Neural crest cell (in vitro differentiated cells): ENCODE measurements at places on chromosomes 7 and 10. TPM values are rescaled to one million over a fixed set of nuclear protein-coding genes. Genes with fewer than 3 reads are reported as not detected.

GRCh38 chr7:45564485-45564884 lies 9.7 kb upstream of the ADCY1 start:
- no peaks in the 10 kb centered on the region for H3K36me3 ChIP-seq
- no peak for DNase-seq
- H3K4me3 ChIP-seq, result no peak overlapping the region
- H3K27ac ChIP-seq, result no peak overlapping the region

DNA sequence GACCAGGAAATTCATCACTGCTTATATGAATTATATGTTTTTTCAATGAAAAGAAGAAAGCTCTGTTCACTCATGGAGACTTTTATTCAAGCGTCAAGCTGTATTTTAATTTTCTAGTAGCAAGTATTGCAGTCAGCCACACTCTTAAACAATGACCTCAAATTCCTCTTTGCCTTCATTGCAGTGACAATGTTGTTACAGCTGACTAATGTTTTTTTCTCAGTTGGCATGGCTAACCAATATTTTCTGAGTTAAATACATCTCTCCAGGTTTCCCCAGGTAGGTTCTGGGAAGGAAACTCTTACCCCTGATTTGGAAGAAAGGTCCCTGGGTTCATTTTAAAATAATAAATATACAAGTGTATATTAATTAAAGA lies 241.5 kb downstream of the WDR11 start:
- no peak for DNase-seq
- H3K4me3 ChIP-seq, result no peak overlapping the region
- no peaks in the 10 kb centered on the region for H3K27me3 ChIP-seq
- no peak overlapping the region for H3K27ac ChIP-seq
- no peaks in the 10 kb centered on the region for H3K36me3 ChIP-seq

GRCh38 chr10:89069589-89069988 lies 79.0 kb downstream of the FAS start:
- no peak for DNase-seq
- H3K27me3 ChIP-seq, result no peaks in the 10 kb centered on the region
- H3K4me3 ChIP-seq, result no peak overlapping the region
- H3K27ac ChIP-seq, result no peak overlapping the region
- H3K36me3 ChIP-seq, result no peaks in the 10 kb centered on the region

GRCh38 chr10:128147669-128148068 lies 21.4 kb upstream of the MKI67 start:
- peaks cover 12% of the 10 kb centered on the region for H3K27me3 ChIP-seq
- no peaks in the 10 kb centered on the region for H3K36me3 ChIP-seq
- no peak overlapping the region for H3K27ac ChIP-seq

DNA sequence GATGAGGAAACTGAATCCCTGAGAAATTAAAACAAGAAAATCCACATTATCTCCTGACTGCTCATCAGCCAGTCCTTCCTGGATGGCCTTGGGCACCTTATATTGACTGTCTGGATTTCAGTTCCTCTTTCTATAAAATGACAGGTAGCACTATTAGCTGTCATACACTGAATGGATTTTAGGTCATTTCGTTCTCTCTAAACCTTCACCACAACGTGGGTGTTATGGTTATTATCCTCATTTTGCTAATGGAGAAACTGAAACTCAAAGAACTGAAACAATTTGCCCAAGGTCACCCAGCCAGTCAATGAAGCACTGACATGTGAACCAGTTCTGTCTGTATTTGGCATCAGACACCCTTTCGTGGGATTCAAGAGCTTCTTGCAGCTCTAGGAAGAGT lies 193.8 kb downstream of the CYP26A1 start:
- H3K27ac ChIP-seq, result no peak overlapping the region
- no peak for DNase-seq
- no peaks in the 10 kb centered on the region for H3K27me3 ChIP-seq
- peaks cover under 1% of the 10 kb centered on the region for H3K4me1 ChIP-seq
- H3K36me3 ChIP-seq, result no peaks in the 10 kb centered on the region

DNA sequence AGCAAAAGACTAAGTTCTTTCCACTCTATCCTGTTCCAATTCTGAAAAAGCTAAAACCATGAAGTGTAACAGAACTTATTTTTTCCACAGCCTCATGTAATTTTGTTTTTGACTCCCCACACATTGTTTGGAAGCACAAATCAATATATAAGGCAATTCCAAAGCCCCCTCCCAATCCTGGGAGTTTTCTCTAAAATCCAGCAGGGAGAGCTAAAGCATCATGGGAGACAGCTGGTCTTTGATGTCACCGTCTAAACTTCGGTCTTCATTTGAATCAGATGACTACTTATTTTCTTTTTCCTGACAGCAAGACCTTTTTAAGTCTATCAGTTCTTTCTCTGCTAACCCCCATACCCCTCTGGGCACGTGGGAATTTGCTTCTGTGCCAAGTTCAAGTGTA lies 33.3 kb upstream of the PON1 start:
- H3K27me3 ChIP-seq, result no peaks in the 10 kb centered on the region
- no peaks in the 10 kb centered on the region for H3K36me3 ChIP-seq
- no peak for DNase-seq
- H3K4me1 ChIP-seq, result no peaks in the 10 kb centered on the region
- H3K27ac ChIP-seq, result peak overlapping the region; percentile 35

DNA sequence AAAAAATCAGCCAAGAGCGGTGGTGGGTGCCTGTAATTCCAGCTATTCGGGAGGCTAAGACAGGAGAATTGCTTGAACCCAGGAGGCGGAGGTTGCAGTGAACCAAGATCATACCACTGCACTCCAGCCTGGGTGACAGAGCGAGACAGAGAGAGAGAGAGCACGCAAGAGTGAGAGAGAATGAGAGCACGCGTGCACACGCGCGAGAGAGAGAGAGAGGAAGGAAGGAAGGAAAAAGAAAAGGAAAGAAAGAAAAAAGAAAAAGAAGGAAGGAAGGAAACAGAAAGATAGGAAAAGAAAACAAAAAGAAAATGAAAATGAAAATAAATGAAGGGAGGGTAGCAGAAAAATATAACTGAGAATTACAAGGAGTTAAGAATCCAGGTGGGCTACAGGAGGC lies 82.7 kb downstream of the SVOPL start:
- no peak overlapping the region for H3K4me3 ChIP-seq
- H3K27me3 ChIP-seq, result no peaks in the 10 kb centered on the region
- H3K4me1 ChIP-seq, result no peaks in the 10 kb centered on the region
- no peak overlapping the region for H3K27ac ChIP-seq

DNA sequence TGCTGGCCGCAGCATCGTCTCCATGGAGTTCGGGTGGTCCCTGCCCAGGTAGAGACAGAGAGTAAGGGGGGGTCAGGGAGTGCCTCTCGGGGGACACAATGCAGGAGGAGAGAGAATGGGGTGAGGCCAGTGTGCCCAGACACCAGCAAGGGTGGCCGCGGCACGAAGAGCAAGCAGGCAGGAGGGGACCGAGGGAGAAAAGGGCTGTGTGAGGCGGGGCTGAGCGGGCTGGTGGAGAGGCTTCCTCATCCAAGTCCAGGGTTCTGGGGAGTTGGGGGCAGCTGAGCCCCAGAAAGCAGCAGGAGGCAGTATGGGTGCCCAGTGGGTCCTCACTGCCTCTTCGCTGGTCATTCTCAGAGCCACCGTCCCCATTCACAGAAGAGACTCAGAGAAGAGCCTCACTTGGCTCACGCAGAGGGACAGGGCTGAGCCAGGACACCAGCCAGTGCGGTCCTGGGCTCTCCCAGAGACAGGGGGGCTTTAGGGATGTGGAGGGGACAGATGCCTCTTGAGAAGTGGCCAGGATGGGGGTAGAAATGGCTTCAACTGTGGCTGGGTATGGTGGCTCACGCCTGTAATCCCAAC lies 78.9 kb downstream of the MICALL2 start:
- peaks cover 27% of the 10 kb centered on the region for H3K27me3 ChIP-seq
- no peaks in the 10 kb centered on the region for H3K4me1 ChIP-seq
- no peak overlapping the region for H3K27ac ChIP-seq
- no peak overlapping the region for H3K4me3 ChIP-seq
- no peak for DNase-seq

GRCh38 chr10:29532256-29532878 lies 102.4 kb downstream of the SVIL start:
- H3K4me1 ChIP-seq, result peaks cover 59% of the 10 kb centered on the region
- H3K27me3 ChIP-seq, result no peaks in the 10 kb centered on the region
- H3K4me3 ChIP-seq, result no peak overlapping the region
- H3K27ac ChIP-seq, result no peak overlapping the region
- H3K36me3 ChIP-seq, result peaks cover 15% of the 10 kb centered on the region
- DNase-seq, result no peak

GRCh38 chr10:103703941-103704919 lies 151.1 kb downstream of the SH3PXD2A start:
- H3K36me3 ChIP-seq, result peaks cover 5% of the 10 kb centered on the region
- no peak for DNase-seq
- peak overlapping the region; percentile 19 for H3K27ac ChIP-seq
- H3K27me3 ChIP-seq, result no peaks in the 10 kb centered on the region

GRCh38 chr7:91407942-91408341 lies 143.7 kb downstream of the FZD1 start:
- DNase-seq, result no peak
- no peaks in the 10 kb centered on the region for H3K27me3 ChIP-seq
- no peaks in the 10 kb centered on the region for H3K4me1 ChIP-seq

- no peak for DNase-seq
- no peak overlapping the region for H3K27ac ChIP-seq
- no peaks in the 10 kb centered on the region for H3K36me3 ChIP-seq
- H3K27me3 ChIP-seq, result no peaks in the 10 kb centered on the region
- H3K4me3 ChIP-seq, result no peak overlapping the region
Measured at GRCh38 chr10:14468023-14468441, 137.3 kb upstream of the FRMD4A start.

- no peak overlapping the region for H3K4me3 ChIP-seq
- no peak overlapping the region for H3K27ac ChIP-seq
- H3K4me1 ChIP-seq, result peaks cover 12% of the 10 kb centered on the region
- DNase-seq, result no peak
- H3K27me3 ChIP-seq, result no peaks in the 10 kb centered on the region
Measured at GRCh38 chr7:22572937-22573336, 72.9 kb upstream of the STEAP1B start.

GRCh38 chr7:20079080-20079479 lies 138.1 kb downstream of the MACC1 start:
- H3K4me3 ChIP-seq, result no peak overlapping the region
- H3K4me1 ChIP-seq, result peaks cover 4% of the 10 kb centered on the region
- DNase-seq, result no peak
- no peak overlapping the region for H3K27ac ChIP-seq

DNA sequence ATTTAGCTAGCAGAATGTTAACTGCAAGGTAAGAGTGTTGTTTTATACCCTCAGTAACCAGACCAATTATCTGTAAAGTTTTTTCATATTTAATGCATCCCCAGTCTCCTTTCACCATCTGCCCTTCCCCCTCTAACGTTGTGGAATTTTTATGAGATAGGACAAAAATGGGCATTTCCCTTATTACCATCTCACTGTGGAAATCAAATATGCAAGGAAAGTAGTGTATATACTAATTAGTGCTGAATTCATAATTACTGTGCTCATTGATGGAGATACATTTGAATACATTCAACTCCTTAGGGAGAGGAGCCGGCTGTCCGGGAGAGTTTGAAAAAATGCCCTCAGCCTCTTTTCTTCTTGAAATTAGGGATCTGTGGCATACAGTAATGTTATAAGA lies 423.4 kb upstream of the MGMT start:
- H3K27ac ChIP-seq, result no peak overlapping the region
- no peaks in the 10 kb centered on the region for H3K36me3 ChIP-seq
- no peak for DNase-seq
- peaks cover 31% of the 10 kb centered on the region for H3K4me1 ChIP-seq

The ZSWIM8 gene
- total RNA-seq, result 74.9 and 75.7 TPM in 2 replicates

The GPR37 gene
- 4.9 and 6.0 TPM in 2 replicates for total RNA-seq

The WAC gene
- total RNA-seq, result 123 and 137 TPM in 2 replicates

The TSPAN15 gene
- 11.5 and 12.3 TPM in 2 replicates for total RNA-seq

The KCNH2 gene
- 10.7 and 12.4 TPM in 2 replicates for total RNA-seq

The SLIT1 gene
- 9.7 and 10.6 TPM in 2 replicates for total RNA-seq

The NUTM2A gene
- 3.0 and 3.7 TPM in 2 replicates for total RNA-seq

The HTR7 gene
- 0.09 TPM in 1 of 2 replicates, not detected in the other for total RNA-seq

The LFNG gene
- 39.0 and 44.9 TPM in 2 replicates for total RNA-seq

The HOXA9 gene
- 9.0 and 10.0 TPM in 2 replicates for total RNA-seq

The SPACDR gene
- total RNA-seq, result 1.0 and 1.4 TPM in 2 replicates

The CPEB3 gene
- 1.4 and 1.6 TPM in 2 replicates for total RNA-seq

The PTN gene
- total RNA-seq, result 228 and 240 TPM in 2 replicates

The RPEL1 gene
- not detected in 2 replicates for total RNA-seq

The KIFBP gene
- total RNA-seq, result 27.7 and 27.8 TPM in 2 replicates

The MMP21 gene
- not detected in 2 replicates for total RNA-seq

The SLC39A12 gene
- total RNA-seq, result not detected in 2 replicates
